ENCODE measurements at places on chromosomes 7 and 10.

DNA sequence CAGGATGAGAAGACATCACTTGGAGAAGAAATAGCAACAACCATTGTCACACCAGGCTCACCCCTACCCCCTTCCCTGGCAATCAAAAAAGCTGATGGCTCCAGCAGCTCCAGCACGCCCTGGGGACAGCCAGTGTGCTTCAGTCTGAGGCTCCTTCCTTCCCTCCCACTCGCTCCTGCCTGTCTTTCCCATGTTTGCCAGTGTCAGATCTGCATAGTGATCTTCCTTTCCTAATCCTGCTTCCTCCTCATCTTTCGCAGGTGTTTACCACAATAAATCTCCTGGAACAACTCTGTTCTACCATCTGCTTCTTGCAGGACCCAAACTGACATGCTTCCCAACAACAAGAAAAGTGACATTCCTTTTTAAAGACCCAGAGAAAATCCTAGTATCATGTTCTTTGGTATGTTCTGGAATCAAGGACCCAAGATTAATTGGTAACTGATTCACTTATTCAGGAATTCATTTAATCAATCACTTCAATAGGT lies 57.1 kb downstream of the STEAP1B start:
- DNase-seq = no peak

DNA sequence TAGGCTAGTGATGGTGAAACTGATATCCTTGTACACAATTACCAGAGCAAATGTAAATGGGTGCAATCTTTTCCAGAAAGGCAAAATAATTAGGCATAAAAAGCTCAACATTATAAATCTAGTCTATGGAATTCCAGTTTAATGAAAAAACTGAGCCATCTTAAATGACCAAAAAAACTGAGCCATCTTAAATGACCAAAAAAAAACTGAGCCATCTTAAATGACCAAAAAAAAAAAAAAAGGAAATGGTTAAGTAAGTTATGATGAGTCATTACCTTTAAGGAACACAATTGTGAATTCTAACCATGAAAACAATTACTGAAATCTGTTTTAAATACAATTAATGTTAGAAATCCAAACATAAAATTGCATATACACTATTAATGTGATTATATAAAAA lies 25.3 kb downstream of the USP6NL start:
- DNase-seq = no peak

GRCh38 chr10:108755646-108756045 lies 1167.7 kb downstream of the XPNPEP1 start:
- no peak for DNase-seq

- no peak for DNase-seq
These were observed 56.1 kb downstream of the SP8 start for GRCh38 chr7:20730611-20731010.

DNA sequence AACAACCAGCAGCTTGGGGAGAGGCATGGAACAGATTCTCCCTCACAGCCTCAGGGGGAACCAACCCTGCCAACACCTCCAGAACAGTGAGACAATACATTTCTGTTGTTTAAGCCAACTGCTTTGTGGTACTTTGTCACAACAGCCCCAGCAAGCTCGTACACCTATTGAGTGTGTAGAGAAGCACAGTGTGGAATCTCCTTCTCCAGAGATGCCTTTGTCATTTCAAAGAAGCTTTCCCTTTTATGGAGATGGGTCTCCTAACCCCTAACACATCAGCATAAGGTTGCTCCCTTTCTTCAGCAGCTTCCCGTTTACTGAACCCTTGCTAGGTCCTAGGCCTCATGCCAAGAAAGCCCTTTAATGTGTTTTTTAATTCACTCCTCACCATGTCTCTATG lies 60.7 kb upstream of the AGK start:
- DNase-seq = no peak

DNA sequence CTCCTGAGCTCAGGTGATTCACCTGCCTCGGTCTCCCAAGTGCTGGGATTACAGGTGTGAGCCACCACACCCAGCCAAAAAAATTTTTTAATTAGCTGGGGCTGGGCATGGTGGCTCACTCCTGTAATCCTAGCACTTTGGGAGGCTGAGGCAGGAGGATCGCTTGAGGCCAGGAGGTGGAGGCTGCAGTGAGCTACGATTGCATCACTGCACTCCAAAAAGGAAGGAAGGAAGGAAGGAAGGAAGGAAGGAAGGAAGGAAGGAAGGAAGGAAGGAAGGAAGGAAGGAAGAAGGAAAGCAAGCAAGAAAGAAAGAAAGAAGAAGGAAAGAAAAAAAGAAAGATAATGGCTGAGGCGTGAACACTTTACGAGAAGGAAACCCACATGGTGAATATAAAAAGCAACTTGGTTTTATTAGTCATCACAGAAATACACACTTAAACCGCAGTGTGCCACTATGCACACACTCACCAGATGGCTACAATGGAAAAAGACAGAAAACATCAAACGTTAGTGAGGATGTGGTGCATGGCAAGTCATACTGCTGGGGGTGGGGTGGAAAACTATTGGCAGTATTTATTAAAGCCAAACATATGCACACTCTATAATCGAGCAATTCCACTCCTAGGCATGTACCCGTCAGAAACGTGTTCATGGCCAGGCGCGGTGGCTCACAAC lies 4.4 kb upstream of the CCL26 start:
- DNase-seq = no peak

- DNase-seq = no peak
These were observed 417.7 kb upstream of the CELF2 start for GRCh38 chr10:10600004-10600403.

GRCh38 chr10:3624367-3624766 lies 160.6 kb downstream of the KLF6 start:
- DNase-seq = no peak

- DNase-seq = no peak
These were observed 19.6 kb downstream of the NOC3L start for GRCh38 chr10:94343151-94343550.

- DNase-seq = no peak
These were observed 36.7 kb downstream of the PFKFB3 start for GRCh38 chr10:6239213-6239991.

DNA sequence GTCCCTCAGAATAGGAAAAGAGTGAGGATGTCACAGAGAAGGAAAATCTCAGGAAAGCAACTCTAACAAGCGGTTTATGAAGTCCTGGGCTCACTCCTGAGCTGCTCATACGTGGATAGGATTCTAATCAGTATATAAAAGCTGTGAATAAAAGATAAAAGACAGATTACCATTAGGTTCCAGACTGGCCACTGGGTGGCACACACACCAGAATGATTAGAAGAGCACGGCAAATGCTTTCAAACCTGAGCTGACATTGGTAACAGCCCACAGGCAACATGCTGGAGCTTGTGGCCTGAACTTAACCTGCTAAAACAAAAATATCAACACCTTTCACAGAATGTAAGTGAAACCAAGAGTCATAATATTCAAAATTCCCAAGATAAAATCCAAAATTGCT lies 370.8 kb downstream of the GRID1 start:
- DNase-seq = no peak

GRCh38 chr10:120477021-120477742 lies 20.2 kb downstream of the PLPP4 start:
- DNase-seq = no peak

DNA sequence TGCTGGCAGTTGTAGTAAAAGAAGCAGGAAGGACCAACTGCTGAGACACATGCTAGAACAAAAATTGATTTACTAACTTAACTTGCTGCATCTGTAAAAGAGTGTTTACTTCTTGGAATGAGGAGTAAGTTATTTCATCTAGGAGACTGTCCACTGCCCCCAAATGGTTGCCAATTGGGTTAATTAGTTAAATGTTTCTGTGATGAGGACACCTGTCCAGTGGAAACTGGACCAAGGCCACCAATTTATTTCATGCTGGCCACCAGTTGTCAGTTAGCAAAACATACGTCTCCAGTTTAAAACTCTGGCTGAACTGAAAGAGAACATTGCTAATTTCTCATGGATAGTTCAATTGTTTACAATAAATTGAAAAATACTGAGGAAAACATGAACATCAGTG lies 191.7 kb downstream of the PPP1R9A start:
- DNase-seq = no peak

DNA sequence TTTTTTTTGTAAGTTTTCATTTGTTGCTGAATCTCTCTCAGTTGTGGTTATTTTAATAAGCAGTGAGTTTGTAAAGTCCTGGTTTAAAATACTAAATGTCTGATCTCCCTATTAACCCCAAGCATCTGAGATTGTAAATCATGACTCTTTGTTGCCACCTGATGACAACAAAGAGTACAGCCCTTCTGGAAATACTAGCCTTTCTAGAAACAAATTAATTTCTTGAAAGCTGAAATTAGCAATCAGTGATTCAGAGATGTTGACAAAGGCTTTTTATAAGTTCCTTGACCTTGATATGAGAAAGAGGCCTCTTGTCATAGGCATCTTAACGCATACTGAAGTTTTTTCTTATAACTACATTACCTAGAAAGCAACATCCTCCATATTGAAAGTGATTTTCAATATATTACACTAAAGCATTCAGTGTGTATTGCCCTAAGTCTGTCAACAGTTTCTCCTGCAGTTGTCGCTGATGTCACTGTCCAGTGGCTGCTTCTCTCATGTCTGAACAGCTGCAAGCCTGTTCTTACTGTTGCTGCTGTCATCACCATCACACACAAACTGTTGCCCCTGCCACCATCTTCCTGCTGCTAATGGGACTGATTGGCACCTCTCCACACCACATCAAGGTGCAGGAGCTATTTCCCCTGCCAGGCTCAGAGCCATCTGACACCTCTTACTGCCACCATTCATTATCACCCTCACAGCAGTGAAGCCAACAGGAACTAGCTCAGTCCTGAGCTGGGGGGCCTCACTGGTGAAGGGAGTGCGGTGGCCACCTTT lies 95.1 kb upstream of the LRGUK start:
- DNase-seq = no peak

DNA sequence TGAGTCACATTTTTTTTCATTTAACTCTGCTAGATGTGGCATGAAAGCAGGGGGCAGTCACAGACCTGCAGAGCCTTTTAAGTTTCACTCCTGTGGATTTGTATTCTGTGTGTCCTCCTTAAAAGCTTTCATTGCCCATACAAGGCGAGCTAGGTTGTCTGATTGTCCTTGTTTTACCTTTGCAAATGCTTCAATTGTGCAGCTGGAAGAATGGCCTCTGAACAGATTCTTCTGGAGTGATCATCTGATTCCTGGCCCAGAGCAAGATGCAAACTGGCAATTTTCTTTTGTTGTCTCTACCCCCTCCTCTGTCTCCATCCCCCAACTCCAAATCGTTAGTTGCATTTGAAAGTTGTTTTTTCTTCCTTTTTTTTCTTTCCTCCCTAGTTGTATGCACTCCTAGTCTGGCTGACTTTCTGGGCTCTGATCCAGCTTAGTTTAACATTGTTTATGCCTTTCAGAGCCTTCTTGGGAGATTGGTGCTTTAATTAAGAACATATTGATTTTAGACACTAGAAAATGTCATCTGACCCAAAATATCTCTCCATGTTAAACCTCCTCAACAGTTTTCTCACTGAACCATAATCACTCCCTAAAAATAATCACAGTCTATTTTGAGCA lies 150.2 kb downstream of the REEP3 start:
- no peak for DNase-seq

DNA sequence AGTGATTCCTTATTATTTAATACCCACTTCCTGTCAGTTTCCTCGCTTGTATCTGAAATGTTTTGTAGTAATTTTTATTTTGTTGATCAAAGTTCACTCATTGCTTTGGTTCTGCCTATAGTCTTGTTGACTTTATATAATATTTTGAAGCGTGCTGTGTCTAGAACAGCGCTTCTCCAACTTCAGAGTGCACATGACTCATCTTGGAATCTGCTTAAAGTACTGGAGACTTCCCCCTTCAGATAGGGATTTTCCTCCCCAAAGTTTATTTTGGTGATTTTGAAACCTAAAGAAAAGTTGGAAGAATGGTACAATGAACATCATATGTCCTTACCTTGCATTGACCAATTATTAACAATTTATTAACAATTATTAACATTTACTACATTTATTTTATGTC lies 5.8 kb downstream of the COMTD1 start:
- DNase-seq = no peak

GRCh38 chr10:48536916-48537890 lies 67.7 kb downstream of the ARHGAP22 start:
- DNase-seq = no peak

- DNase-seq = no peak
These were observed 10.8 kb upstream of the PVRIG start for GRCh38 chr7:100208911-100209408.

GRCh38 chr10:49457686-49458085 lies 61.8 kb upstream of the DRGX start:
- DNase-seq = no peak

DNA sequence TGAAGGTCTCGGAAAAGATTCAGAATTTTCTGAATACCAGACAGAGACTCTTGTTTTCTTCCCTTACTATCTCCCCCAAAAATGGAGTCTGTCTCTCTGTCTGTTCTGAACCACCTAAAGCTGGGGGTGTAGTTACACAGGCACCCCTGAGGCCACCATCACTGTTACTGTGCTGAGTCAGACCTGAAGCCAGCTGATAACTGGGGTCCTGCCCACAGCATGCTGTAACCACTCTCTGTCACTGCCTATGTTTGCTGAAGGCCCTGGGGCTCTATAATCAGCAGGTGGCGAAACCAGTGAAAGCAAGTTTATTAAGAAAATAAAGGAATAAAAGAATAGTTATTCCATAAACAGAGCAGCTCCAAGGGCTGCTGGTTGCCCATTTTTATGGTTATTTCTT lies 575.2 kb upstream of the POT1 start:
- DNase-seq = no peak

DNA sequence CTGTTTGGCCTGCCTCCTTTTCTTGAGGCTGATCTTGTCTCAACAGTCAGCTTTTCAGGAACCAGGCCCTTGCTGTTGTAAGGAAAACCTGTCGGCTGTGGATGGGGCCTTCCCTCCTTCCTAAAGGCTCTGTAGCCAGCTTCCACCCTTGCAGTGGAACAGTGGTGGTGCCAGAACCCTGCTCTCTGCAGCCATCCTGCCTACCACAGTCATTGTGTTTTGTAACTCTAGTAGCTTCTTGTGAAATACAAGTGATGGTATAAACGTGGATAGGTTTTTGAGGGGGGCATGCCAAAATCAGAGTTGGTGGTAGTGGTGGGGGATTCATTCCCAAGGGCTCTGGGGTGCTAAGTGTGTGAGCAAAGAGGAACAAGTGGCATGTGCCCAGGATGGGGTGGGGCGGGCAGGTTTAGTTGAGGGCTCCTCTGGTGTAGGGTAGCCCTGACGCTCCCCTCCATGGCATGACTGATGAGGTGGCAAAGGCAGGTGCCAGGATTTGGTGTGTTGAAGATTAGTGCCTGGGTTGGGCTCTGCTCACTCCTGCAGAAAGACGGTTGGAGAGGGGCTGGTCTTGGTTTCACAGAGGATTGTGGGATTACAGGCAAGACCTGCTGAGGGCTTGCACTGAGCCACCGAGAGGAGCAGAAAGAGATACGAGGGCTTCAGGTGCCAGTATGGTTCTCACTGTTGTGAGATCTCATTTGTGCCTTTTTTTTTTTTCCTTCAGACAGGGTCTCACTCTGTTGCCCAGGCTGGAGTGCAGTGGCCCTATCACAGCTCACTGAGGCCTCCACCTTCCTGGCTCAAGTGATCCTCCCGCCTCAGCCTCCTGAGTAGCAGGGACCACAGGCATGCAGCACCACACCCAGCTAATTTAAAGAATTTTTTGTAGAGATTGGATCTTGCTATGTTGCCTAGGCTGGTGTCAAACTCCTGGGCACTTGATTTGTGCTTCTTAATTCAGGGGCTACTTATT lies 7.4 kb downstream of the TSPAN14 start:
- no peak for DNase-seq
